Fibroblast of skin of scalp (primary cell): ENCODE measurements at places on chromosomes 5 and 9.

GRCh38 chr5:42531611-42532010 lies 108.4 kb downstream of the GHR start:
- DNase-seq = no peak

- no peak for DNase-seq
Observed at GRCh38 chr5:44809956-44810420, 1.2 kb downstream of the MRPS30 start.

DNA sequence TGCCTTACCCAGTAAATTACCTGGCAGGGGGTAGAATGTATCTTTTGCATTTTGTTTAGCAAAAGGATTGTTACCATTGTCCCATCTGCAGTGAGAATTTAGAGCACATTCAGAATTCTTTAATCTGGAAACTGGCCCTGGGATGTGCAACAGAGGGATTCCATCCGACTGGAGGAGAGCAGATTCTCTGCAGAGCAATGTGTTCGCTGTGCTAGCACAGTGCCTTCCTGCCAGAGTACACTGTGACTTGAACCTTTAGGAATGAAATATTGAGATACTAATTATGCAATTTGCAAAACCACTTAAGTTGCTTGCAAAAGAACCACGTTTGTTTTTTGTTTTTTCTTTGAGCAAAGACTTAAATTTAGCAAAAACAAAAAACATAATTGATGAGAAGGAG lies 22.5 kb upstream of the DMRT1 start:
- DNase-seq = no peak

DNA sequence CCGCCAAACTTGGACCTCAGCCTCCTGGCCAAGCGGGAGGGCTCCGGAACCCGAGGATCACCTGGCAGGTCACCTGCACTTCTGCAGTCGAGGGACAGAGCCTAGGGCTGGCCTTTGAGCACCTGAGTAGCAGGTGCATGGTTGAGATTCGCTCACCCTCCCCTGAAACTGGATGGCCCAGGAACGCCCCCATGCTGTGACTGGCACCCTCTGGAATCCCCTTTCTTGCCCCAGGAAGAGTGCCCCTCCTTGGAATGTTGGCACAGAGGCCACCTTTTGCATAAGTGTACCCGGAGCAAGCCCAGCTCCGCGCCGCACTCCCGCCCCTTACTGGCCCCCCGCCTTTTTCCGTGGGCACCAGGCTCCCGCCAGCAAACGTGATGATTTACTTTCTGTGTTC lies 112.5 kb upstream of the IER5L start:
- DNase-seq = no peak

DNA sequence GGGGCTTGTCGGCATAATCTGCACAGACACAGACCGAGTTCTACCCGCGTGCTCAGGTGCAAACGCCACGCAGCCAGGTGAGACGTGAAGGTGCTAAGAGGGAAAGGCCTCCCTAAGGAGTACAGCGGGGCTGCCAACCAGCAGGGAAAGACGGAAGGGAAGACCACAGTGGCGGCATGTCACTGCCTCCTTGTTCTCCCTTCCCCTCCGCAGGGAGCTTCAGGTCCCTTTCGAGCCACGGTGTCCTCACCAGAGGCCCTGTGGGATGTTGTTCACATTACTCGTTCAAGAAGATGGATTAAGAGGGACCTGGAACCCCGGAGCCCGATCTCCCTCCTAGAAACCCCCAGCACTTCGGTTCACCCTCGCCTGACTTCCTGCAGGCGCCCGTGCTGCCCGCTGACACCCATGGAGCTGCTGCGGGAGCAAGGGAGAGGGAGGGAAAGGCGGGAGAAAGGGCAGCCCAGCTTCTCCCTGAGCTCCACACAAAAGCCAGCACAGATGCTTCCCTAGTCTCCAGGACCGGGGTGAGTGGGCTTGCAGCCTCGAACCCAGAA lies 686 bp downstream of the BRD9 start:
- peak; percentile 6 for DNase-seq

DNA sequence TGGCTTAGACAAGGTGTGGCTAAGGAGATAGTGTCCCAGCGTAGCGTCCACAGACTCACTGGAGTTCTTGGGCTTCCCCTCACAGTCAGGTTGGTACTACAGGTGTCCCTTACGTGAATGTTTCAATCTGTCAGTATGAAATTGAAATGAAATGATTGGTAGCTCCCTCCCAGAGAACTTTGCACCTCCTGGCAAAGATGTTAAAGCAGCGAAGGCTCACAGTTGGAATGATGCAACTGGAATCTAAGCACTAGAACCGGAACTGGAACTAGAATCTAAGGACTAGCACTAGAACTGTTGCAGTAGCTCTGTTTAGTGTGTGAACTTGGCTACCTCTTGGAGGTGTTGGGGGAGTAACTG lies 1.1 kb downstream of the SLC31A1 start:
- peak; percentile 36 for DNase-seq

DNA sequence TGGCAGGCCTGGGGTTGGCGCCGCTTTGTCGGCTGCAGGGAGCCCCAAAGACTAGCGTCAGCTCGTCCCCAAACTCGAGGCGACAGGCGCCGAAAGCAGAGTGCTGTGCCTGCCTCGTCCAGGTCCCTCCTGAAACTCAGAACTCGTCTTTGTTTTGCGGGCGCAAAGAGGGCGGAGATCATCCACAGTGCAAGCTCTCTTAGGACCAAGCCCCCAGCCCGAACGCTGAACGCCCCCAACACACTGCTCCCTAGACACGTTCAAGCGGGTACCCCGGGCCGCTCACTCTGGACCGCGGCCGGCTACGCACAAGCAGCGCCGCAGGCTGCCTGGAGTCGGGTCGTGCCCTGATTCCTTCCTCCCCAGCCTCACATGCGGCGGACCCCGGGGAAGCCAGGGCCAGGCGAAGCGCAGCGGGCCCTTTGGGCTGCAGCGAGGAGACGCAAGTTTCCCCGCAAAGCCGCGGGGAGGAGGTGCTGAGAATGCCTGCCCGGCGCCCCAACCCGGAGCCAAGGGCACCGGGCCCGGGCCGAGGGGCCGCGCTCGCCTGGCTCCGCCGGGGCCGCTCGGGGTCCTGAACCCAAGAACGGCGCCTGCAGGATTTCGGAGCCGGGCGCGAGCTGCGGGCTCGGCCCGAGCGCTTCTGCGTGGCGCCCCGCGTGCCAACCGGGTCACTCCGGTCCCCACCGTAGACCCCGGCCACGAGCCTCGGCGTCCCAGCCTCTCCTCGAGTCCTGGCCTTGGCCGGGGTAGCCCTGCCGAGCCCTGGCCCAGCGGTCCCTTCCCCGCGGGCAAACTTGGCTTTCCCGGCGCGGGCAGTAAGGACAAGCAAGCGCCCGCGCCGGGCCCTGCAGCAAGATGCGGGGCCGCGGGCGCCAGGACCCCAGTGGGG lies 738 bp downstream of the FSTL4 start:
- no peak for DNase-seq

- peak; percentile 60 for DNase-seq
Observed at GRCh38 chr5:81848362-81848880, 97.5 kb upstream of the SSBP2 start.

DNA sequence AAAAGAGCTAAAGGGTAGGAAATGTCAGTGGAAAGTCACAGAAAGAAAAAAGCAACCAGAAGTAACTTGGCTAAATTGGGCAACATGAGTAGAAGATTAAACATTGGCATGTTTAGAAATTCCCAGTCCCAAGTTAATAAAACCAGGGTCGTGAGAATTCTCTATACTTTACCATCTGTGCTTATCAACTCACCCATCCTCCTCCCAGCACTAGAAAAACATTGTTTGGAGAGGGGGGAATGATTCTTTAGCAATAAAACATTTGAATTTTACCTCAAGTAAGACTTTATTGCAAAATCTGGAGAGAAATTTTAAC lies 79.6 kb downstream of the PRKACG start:
- DNase-seq = no peak

- no peak for DNase-seq
Observed at GRCh38 chr9:91917436-91917835, 32.6 kb downstream of the ROR2 start.

DNA sequence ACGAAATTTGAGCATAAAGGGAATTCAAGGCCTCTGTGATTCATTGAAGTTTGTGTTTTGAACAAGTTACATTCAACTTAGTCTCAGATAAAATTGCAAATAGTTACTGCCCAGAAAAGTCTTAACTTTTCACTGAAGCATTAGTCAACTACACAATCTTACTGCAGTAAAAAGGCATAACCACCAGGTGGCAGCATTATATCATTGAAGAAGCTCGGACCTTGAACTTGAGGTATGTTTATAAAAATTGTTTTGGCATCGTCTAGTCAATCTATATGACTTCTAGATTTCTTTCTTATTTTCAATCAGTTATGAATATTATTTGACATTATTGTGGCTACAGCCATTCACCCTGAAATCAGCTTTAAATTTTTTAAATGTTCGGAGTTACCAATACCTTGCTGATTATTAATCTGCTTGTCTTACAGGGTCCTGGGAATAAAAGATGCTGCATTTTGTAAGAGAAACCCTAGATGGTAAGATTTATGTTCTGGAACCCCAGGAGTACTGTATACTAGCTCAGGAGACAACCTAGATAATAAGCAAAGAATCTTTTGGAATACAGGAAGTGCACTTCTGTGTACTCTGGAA lies 83.9 kb upstream of the GRAMD2B start:
- peak; percentile 76 for DNase-seq

- no peak for DNase-seq
Observed at GRCh38 chr5:58925627-58926540, 343.0 kb downstream of the RAB3C start.

GRCh38 chr5:14996997-14997396 lies 125.4 kb upstream of the ANKH start:
- no peak for DNase-seq

DNA sequence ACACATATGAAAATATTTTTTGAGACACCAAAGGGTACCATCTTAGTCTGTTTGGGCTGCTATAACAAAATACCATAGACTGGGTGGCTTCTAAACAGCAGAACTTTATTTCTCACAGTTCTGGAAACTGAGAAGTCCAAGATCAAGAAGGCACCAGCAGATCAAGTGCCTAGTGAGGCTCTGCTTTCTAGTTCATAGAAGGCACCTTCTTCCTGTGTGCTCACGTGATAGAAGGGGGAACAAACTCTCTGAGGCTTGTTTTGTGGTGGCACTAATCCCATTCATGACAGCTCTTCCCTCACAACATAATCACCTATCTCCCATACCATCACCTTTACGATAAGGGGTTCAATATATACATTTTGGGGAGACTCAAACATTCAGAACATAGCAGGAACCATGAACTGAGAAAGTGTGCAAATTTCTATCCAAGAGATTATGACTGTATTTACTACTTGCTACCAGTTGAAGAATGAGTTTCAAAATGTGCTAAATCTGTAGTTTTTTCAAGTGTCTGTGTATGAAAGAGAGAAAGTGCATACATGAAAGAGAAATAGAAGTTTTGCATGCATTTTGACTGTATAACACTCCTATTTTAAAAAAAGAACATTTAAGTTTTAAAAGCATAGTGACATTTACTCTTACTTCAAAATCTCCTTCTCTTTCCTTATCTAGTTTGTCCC lies 207.3 kb downstream of the PARP8 start:
- DNase-seq = no peak

GRCh38 chr5:10485897-10486296 lies 44.2 kb downstream of the ROPN1L start:
- DNase-seq = no peak

GRCh38 chr5:1561402-1561929 lies 37.7 kb upstream of the LPCAT1 start:
- no peak for DNase-seq

DNA sequence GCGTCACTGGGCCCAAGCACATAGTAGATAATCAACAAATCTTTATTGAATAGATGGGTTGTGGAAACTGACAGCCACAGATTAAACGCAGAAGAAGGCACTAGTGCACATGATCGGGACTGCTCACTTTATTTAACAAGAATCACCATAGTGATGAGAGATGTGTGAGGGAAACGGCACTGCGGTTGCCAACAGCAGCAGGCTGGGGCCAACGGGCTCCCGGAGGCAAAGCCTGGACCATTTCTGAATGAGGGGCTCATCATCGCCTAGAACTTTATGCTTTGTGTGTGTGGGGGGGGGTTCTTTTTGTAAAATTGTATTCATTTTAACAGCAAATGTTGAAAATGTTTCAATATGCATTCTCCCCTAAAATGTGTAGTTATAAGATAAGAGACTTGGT lies 61.9 kb upstream of the RUFY1 start:
- no peak for DNase-seq

GRCh38 chr9:91734371-91734981 lies 215.6 kb downstream of the ROR2 start:
- DNase-seq = peak; percentile 56

DNA sequence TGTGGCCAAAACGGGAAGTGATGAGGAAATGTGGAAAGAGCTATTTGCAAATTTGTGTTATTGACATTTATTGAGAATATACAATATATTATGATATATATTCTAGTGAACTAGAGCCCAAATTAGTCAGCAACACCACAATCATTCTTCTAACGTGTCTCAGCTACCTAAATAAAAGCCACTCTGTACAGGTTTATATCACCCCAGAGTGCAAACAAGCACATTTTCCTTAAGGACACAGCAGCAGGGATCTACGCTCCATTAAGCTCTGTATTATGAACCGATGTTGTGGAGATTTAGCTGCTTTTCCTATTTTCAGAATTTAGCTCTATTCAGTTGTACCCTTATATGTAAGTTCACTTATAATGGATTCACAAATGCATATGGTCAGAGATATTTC lies 77.9 kb downstream of the CDH18 start:
- DNase-seq = no peak

DNA sequence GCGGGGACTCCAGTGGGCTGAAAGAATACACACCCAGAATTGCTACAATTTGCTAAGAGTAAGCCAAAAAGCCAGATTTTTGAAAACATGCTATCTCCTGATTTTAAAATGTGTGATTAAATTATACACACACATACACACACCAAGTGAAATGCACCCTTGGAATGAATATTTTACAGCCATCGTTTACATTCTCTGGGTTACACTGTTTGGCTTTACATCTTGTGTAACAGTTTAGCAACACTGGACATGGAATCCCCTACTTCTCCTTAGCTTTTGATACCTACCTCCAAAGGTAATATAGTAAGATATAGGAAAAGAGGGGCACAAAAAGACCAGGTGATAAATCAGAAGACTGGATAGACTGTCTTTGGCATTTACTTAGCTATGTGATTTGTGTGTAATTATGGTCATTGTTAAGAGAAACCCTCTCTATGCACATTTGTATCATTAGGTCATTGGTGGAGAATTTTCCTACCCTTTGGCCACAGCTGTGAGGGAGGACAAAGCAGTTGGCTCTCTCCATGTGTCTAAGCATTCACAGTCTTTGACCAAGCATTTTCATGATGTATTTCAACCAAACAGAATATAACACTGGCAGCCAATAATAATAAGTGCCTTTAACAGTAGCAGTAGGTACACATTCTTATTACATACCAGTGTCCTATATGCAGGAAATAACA lies 7.6 kb downstream of the SVEP1 start:
- DNase-seq = no peak

GRCh38 chr9:107172160-107172978 lies 110.7 kb upstream of the RAD23B start:
- DNase-seq = peak; percentile 79
